Glomerular endothelial cell (primary cell): ENCODE measurements at places on chromosomes 2 and 18. TPM values are rescaled to one million over a fixed set of nuclear protein-coding genes. Genes with fewer than 3 reads are reported as not detected.

- no peak for DNase-seq
Observed at GRCh38 chr18:38010971-38011857, 445.6 kb upstream of the CELF4 start.

DNA sequence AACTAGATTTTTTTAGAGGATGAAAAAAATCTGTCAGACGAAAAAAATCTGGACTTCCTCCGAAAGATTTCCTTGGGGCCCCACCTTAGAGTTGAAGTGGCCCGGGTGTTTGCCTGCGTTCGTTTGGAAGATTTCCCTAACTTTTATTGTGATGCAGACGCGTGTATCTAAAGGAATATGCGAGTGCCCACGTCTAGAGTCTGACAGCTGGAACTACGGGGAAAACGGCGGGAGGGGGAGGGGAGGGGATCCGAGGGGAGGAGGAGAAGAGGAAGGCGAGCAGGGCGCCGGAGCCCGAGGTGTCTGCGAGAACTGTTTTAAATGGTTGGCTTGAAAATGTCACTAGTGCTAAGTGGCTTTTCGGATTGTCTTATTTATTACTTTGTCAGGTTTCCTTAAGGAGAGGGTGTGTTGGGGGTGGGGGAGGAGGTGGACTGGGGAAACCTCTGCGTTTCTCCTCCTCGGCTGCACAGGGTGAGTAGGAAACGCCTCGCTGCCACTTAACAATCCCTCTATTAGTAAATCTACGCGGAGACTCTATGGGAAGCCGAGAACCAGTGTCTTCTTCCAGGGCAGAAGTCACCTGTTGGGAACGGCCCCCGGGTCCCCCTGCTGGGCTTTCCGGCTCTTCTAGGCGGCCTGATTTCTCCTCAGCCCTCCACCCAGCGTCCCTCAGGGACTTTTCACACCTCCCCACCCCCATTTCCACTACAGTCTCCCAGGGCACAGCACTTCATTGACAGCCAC lies 2.4 kb upstream of the SP9 start:
- DNase-seq = no peak

- no peak for DNase-seq
Observed at GRCh38 chr2:102843764-102844443, 82.1 kb downstream of the TMEM182 start.

- DNase-seq = no peak
Observed at GRCh38 chr2:72090271-72090720, 57.4 kb downstream of the CYP26B1 start.

- DNase-seq = no peak
Observed at GRCh38 chr2:174561283-174561971, 36.2 kb downstream of the WIPF1 start.

DNA sequence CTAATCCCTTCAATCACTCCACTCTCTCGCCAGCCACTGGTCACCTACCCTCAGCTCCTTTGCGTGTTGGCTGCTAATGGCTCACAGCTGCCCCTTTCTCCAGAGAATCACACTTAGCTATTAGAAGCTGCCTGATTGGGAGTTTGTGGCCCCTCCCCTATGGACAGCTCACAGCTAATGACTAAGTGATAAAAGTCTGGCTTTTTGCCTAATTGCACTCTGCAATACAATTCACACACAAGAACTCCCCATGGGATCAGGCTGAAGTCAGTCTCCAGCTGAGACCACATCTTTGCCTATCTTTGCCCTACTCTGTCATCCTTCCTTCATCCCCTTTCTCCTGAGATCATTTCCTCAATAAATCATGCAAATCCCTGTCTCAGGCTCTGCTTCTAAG lies 701.9 kb upstream of the RAB6C start:
- no peak for DNase-seq

GRCh38 chr2:204530464-204530805 lies 14.8 kb upstream of the PARD3B start:
- DNase-seq = no peak

DNA sequence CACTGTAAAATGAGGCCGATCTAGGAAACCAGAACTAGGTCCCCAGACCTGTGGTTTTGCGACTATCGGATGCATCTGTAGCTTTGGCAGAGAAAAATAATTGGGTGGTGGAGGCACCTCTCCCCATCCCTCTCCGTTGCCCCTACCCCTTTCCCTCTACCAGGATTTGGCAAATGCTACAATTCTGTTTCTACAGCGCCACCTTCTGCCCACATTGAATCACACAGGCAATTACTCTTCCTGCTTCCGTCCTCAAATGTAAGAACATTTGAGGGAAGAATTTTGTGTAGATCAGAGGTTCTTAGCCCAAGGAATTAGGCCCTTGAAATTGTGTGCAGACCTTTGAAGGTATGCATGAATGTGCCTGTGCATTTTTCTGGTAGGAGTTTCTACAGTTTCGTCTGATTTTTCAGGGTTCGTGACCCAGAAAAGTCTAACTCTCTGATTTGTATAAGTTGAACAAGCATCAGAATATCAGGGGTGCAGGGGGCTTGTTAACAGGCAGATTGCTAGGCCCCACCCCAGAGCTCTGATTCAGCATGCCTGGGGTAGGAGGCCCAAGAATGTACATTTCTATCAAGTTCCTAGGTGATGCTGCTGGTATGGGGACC lies 11.2 kb downstream of the ATP6V1B1 start:
- DNase-seq = no peak

DNA sequence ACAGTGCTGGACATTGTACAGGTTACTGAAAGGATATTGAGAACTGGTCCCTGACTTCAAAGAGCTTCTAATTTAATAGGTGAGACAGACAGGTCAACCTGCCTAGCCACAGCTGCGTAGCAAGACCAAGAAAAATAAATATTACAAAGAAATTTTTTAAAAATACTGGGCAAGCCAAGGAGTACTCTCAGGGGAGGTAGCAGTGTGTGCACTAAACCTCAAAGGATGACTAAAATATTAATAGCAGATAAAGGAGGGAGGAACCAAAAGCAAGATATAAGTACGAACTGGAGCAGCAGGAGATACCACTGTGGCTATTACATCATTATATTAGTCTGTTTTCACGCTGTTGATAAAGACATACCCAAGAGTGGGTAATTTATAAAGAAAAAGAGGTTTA lies 14.9 kb downstream of the SCG2 start:
- no peak for DNase-seq

DNA sequence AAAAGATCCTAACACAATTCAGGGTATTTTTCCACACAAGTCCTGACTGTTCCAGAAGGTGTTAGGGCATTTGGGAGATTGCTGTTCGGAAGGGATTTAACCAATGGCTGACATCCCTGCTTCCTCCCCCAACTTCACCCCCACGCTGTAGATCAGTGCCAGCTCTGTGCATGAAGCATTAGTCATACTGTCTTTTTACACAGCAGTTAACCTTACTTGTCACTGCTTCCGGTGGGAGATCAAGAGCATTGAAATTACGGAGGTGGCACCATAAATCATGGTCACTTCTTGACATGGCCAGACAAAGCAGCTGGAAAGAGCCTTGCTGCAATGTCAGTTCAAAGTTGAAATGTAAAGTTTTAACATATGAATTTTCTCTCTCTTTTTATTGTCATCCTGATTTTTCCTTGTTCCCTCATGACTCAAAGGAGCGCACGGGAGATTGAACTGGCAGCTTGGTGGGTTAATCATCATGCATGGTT lies 70.2 kb downstream of the HRH4 start:
- peak; percentile 16 for DNase-seq

- no peak for DNase-seq
Observed at GRCh38 chr18:51188024-51188701, 9.3 kb downstream of the MEX3C start.

DNA sequence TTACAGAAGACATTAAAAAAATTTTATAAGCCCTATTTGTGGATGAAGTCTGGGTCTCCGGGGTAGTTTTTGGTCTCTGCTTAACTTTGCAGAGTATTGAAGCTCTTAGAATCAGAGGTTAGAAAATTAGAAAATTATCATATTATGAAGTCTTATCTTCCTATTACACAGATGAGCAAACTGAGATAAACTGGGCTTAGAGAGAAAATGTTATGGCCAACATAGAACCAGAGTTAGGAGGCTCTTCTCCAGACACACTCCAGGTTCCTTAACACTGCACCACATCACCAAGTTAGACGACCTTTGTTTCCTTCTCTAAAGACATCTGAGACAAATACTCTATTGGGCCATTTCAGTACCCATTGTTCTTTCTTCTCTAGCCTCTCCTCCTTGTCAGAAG lies 36.7 kb upstream of the NEB start:
- no peak for DNase-seq

- DNase-seq = no peak
Observed at GRCh38 chr2:85957256-85957655, 68.5 kb upstream of the ST3GAL5 start.

GRCh38 chr2:3807853-3808252 lies 104.5 kb downstream of the DCDC2C start:
- no peak for DNase-seq

GRCh38 chr2:202643012-202643858 lies 8.5 kb downstream of the FAM117B start:
- DNase-seq = no peak

GRCh38 chr2:158184001-158184400 lies 82.3 kb downstream of the UPP2 start:
- DNase-seq = no peak

GRCh38 chr2:111671426-111672150 lies 212.4 kb downstream of the ANAPC1 start:
- peak; percentile 55 for DNase-seq

GRCh38 chr18:7871560-7872456 lies 304.7 kb downstream of the PTPRM start:
- DNase-seq = no peak

DNA sequence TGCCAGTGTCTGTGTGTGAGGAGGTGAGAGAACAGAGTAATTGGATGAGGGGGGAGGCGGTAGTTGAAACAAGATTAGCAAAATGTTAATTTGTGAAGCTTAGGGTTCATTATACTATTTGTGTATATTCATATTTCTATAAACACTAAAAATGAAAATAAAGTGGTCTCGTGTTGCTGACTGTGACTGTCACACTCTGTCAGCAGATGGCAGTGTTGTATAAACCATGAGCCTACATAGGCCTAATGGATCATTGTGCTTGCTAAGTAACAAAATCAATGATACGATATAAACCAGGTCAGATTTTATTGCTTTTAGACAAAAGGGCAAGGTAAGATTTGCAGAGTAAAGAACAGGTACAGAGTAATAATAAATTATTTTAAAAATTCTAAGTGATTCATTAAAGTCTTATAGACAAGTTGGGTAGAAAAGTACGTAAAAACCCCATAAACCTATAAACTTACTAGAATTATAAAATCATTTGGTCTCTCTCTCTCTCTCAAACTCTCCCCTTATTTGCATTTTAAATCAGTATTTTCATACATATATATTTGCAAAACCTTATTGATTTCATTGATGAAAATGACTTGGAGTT lies 182.7 kb downstream of the RPIA start:
- DNase-seq = peak; percentile 39

- DNase-seq = no peak
Observed at GRCh38 chr2:98280376-98281102, 65.7 kb upstream of the CNGA3 start.

DNA sequence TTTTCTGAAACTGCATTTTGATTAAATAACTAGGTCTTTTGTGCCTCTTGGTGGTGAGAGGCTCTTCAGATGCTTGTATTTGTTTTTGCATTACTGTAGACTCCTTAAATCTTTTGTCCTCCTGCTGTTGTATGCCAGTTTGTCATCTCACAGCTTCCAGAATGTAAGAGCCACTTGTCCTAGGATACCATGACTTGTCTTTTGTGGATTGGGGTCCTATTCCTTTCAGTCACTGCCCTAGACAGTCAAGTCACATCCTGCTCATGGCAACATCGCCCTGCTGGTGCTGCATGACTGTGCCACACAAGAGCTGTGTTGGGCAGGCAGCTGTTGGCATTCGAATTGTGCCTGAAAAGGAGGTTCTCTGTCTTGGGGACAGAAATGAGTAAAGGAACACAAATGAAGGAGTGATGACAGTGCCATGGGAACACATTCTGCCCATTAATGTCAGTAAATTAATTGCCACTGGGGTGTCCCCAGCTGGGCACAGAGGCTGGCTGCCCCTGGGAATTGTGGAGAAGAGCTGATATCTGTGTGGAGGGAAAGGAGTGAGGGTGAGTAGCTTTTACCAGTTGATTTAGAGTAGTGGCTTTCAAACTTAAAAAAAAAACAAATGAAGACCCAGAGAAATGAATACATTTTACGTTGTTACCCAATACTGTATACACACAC lies 140.3 kb downstream of the ARL6IP6 start:
- DNase-seq = no peak

DNA sequence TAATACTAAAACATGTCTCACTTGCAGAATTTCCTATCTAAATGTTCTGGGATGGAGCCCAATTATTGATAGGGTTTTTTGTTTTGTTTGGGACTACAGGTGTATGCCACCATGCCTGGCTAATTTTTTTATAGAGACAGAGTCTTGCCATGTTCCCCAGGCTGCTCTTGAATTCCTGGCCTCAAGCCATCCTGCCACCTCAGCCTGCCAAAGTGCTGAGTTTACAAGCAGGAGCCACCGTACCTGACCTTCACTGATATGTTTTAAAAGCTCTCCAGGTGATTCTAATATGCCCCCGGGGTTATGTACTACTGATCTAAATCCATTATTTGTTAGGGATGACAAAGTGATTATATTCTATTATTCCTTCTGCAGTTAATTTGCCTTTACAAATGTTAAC lies 2.2 kb downstream of the ELAC1 start:
- no peak for DNase-seq

Gene ZSWIM2
- total RNA-seq = 0.12 TPM in 1 of 2 replicates, not detected in the other

Gene ZNF804A
- 0.82 TPM in 1 of 2 replicates, not detected in the other for total RNA-seq

Gene SLC14A1
- total RNA-seq = 0.34 and 0.53 TPM in 2 replicates

Gene REG1A
- not detected in 2 replicates for total RNA-seq

Gene POMC
- total RNA-seq = 0.58 and 2.8 TPM in 2 replicates

Gene ICOS
- total RNA-seq = not detected in 2 replicates

Gene ADAM23
- 5.8 and 9.9 TPM in 2 replicates for total RNA-seq

Gene IL36RN
- not detected in 2 replicates for total RNA-seq
